ENCODE measurements at places on chromosomes 7 and 10.
A peak's percentile ranks its signal among the peaks of the same experiment; 100 is the strongest.

- DNase-seq, result no peak
Observed at GRCh38 chr7:107610323-107610722, 30.3 kb downstream of the BCAP29 start.

GRCh38 chr10:48526011-48526821 is 78.7 kb downstream of the ARHGAP22 start:
- no peak for DNase-seq

DNA sequence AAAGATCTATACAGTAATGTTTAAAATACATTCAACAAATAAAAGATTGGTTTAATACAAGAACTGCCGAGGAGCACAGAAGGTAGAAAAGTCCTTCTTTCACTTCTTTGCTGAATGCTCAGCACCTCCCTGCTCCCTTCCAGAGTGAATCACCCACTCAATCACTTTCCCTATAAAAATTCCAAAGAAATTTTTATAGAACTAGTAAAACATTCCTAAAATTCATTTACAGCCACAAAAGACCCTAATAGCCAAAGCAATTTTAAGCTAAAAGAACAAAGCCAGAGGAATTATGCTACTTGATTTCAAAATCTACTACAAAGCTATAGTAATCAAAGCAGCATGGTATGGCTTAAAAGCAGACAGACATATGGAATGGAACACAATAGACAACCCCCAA is 320.9 kb downstream of the PCLO start:
- DNase-seq, result no peak

- no peak for DNase-seq
Observed at GRCh38 chr10:29554660-29555059, 80.1 kb downstream of the SVIL start.

DNA sequence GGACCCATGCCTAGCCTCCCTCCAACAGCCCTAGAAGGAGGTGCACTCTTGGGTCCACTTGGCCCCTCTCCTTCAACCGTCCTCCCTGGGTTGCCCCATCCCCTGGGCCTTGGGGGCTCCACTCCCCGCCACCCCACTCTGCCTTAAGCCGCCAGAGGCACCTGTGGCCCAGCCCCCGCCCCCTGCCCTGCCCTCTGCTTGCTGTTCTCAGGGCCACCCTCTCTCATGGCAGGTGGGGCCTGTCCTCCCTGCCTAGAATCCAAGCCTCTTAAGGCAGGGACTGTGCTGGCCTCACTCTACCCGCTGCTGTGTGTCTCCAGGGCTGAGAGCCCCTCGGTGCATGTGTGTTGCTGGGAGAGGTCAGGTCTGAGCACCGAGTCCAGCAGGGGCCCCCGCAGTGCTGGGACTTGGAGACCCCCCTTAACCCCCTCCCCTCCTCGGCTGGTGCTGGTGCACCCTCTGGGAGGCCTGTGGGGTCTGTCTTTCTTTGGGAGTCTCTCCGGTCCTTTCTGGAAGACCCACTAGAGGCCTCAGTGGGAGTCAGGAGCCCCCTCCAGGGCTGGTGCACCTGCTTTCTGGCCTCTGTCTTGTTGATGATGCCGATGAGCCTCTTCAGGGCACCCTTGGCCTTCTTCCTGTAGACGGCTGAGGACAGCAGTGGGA is 43.8 kb downstream of the CFAP46 start:
- DNase-seq, result no peak

DNA sequence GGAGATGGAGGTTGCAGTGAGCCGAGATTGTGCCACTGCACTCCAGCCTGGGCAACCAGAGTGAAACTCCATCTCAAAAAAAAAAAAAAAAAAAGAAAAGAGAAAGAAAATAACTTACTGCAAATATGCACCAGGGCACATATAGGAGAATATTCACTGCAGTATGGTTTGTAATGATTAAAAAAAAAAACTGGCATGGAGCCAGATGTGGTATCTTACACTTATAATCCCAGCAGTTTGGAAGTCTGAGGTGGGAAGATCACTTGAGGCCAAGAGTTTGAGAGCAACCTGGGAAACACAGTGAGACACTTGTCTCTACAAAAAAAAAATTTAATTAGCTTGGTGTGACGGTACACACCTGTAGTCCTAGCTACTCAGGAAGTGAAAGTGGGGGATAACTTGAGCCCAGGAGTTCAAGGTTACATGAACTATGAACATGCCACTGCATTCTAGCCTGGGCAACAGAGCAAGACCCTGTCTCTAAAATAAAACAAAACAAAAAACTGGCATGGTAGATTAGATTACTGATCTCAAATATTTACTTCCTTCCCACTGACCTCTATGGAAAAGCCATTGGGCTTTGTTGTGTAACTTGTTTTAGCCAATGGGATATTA is 85.6 kb downstream of the MICU1 start:
- DNase-seq, result no peak

DNA sequence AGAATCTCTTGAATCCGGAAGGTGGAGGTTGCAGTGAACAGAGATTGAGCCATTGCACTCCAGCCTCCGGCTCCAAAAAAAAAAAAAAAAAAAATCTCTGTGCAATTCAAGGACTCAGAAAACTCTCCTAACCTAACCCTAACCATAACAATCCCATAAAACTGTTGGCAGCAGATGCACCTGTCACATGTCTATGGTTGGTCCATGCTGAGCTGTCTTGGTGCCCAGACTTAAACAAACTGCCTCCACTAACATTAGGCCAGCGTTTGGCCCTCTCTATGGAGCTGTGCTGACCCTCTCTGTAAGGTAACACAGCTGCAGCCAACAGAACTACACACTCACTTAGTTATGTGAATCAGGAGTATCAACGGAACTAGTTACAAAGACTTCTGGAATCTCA is 132.5 kb upstream of the PTER start:
- DNase-seq, result no peak

GRCh38 chr7:31850601-31851000 is 163.6 kb downstream of the PPP1R17 start:
- DNase-seq, result no peak

- peak; percentile 69 for DNase-seq
Observed at GRCh38 chr10:112307358-112308124, 24.3 kb downstream of the TECTB start.

DNA sequence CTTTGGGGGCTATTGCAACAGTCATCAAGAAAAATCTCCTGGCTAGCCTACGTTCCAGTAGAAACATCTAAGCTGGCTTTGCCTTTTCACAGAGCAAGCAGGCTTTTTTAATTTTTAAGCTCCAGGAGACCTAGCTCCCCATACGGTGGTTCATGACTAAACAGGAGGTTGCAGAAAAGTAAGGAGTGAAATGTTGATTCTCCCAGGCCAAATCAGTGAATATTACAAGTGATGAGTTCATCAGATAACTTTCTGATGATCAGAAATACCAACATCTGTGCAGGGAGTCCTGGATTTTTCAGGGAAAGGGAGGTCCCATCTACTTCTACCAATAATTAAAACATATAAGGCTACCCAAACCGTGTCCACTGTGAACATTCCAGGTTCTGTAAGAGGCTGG is 477.3 kb upstream of the CELF2 start:
- DNase-seq, result no peak

- no peak for DNase-seq
Observed at GRCh38 chr7:26052706-26053105, 99.3 kb upstream of the NFE2L3 start.

Data from BE2C (cell line).